H1 (cell line): ENCODE measurements at places on chromosomes 3 and 15. TPM values are rescaled to one million over a fixed set of nuclear protein-coding genes. Genes with fewer than 3 reads are reported as not detected.

DNA sequence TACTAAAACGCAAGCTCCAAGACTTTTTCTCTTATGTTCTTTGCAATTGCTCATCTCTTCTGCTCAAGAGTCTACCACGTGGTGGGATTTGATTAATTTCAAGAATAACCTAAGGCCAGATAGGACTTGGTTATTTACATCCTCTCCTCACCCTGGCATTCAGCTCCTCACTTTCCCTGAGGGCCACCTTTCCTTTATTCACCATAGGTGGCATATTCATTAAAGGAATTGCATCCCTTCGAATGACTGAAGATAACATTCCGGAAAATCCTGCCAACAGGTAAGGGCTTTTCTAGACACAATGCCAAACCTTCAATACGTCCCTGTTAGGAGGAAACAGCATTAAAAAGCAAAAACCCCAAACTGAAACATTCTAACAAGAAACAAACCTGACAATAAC is 220.0 kb upstream of the KBTBD8 start:
- no peak for DNase-seq
- peaks cover 1% of the 10 kb centered on the region; the same call in 1 of the 2 replicates for H3K4me1 ChIP-seq
- H3K36me3 ChIP-seq, result no peaks in the 10 kb centered on the region
- H3K27ac ChIP-seq, result no peak overlapping the region
- no peaks in the 10 kb centered on the region for H3K27me3 ChIP-seq
- H3K4me3 ChIP-seq, result no peak overlapping the region

PPARG gene
- 0.27 TPM in 1 of 2 replicates, not detected in the other for total RNA-seq

DNA sequence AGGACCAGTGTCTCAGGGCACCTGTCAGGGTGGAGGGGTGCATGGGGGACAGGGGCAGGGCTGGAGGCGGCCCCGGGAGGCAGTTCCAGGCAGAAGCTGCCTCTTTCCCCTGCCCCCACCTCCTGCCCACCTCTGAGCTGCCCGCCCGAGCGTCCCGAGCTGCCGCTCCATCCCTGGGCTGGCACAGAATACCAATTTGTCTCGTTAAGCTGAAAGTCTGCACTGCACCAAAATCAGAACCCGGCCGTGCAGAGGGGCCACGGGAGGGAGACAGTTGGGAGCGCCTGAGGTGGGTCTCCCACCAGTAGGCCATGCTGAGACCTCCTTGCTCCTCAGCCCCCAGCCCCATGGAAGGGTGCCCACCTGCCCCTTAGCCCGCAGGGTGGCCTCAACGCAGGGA is 1.3 kb upstream of the ATP2B2 start:
- peaks cover 12% of the 10 kb centered on the region; the same call in 1 of the 2 replicates for H3K27me3 ChIP-seq
- H3K36me3 ChIP-seq, result no peaks in the 10 kb centered on the region
- H3K4me1 ChIP-seq, result peaks cover 9% of the 10 kb centered on the region
- H3K27ac ChIP-seq, result no peak overlapping the region
- no peak for DNase-seq

DNA sequence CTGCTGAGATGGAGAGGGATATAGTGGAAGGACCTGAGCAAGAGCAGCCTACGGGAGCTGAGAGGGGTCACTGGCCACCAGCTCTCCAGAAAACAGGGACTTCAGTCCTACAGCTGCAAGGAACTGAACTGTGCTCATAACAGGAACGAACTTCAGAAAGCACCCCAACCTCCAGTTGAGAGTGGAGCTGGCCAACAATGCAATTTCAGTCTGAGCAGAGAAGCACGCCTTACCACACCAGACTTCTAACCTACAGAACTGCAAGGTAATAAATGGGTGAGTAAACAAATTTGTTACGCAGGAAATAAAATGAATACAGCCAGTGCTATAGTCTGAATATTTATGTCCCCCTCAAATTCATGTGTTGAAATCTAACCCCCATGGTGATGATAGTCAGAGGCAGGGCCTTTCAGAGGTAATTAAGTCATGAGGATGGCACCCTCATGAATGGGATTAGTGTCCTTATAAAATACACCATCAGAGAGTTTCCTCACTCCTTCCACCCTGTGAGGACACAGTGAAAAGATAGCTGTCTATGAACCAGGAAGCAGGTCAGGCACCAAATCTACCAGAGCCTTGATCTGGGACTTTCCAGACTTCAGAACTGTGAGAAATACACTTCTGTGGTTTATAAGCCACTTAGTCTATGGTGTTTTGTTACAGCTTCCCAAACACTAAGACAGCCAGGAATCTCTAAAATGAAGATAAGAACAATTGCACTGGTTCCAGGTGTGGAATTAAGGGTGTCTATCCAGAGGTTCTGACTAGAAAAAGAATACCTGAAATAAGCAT is 58.6 kb downstream of the SYNM start:
- no peaks in the 10 kb centered on the region; the same call in 1 of the 2 replicates for H3K36me3 ChIP-seq
- no peaks in the 10 kb centered on the region for H3K27me3 ChIP-seq
- DNase-seq, result peak; percentile 7
- no peaks in the 10 kb centered on the region for H3K4me1 ChIP-seq

MLF1 gene
- 39.1 and 48.9 TPM in 2 replicates for total RNA-seq

- no peaks in the 10 kb centered on the region for H3K4me1 ChIP-seq
- no peaks in the 10 kb centered on the region for H3K36me3 ChIP-seq
- H3K4me3 ChIP-seq, result no peak overlapping the region
- DNase-seq, result no peak
- H3K27ac ChIP-seq, result no peak overlapping the region
Observed at GRCh38 chr15:55917881-55918296, 75.5 kb downstream of the NEDD4 start.

GRCh38 chr3:155843569-155843968 is 10.7 kb downstream of the SLC33A1 start:
- DNase-seq, result no peak
- H3K27ac ChIP-seq, result no peak overlapping the region
- no peaks in the 10 kb centered on the region; the same call in 1 of the 2 replicates for H3K4me1 ChIP-seq

DNA sequence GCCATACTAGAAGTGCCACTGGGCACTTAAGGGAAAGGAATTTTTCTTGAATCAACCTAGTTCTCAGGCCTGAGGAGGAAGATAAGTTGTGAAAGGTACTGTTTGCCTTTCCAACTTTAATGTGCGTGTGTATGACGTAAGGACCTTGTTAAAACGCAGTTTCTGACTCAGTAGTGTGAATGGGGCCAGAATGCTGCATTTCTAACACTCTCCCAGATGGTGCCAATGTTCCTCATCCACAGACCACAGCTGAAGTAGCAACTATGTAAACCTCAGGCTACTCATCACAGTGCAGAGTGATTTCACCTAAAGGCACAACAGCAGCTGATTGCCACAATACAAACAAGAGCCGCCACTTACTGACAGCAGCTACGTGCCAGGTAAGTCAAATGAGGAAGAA is 103.6 kb downstream of the OTOL1 start:
- H3K4me3 ChIP-seq, result no peak overlapping the region
- H3K27ac ChIP-seq, result no peak overlapping the region
- DNase-seq, result no peak
- H3K36me3 ChIP-seq, result no peaks in the 10 kb centered on the region
- H3K27me3 ChIP-seq, result no peaks in the 10 kb centered on the region

DNA sequence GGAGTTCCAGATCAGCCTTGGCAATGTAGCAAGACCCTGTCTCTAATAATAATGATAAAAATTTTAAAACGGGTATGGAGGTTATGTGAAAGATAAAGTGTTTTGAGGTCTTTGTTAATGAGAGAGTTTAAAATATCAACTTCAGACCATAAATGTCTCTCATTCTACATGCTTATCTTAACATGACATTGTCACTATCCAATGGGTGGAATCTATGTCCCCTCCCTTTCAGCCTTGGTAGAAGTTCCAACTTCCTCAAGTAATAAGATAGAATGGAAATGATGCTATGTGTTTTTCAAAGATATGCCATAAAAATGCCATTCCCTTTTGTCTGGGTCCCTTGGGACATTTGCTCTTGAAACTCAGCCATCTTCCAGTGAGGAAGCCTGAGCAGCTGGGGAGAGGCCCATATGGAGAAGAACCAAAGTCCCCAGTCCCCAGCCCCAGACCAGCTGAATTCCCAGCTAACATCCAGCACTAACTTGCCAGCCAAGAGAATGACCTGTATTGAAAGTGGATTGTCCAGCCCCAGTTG is 17.0 kb downstream of the RPSA start:
- no peak overlapping the region for H3K27ac ChIP-seq
- H3K27me3 ChIP-seq, result no peaks in the 10 kb centered on the region
- DNase-seq, result no peak
- H3K4me1 ChIP-seq, result no peaks in the 10 kb centered on the region; the same call in 1 of the 2 replicates

- H3K27ac ChIP-seq, result no peak overlapping the region
- no peak overlapping the region for H3K4me3 ChIP-seq
- H3K4me1 ChIP-seq, result no peaks in the 10 kb centered on the region
- H3K36me3 ChIP-seq, result peaks cover under 1% of the 10 kb centered on the region; the same call in 1 of the 2 replicates
- no peak for DNase-seq
Observed at GRCh38 chr3:134180761-134181160, 69.9 kb downstream of the RYK start.

- no peaks in the 10 kb centered on the region for H3K27me3 ChIP-seq
- H3K27ac ChIP-seq, result no peak overlapping the region
- H3K4me3 ChIP-seq, result no peak overlapping the region
- H3K4me1 ChIP-seq, result no peaks in the 10 kb centered on the region
- no peaks in the 10 kb centered on the region for H3K36me3 ChIP-seq
- DNase-seq, result no peak
Observed at GRCh38 chr3:182725372-182726251, 67.7 kb upstream of the ATP11B start.

SLC22A13 gene
- total RNA-seq, result 0.41 and 0.54 TPM in 2 replicates

LDHAL6B gene
- total RNA-seq, result not detected in 2 replicates

TTLL3 gene
- 4.3 and 5.9 TPM in 2 replicates for total RNA-seq

DNA sequence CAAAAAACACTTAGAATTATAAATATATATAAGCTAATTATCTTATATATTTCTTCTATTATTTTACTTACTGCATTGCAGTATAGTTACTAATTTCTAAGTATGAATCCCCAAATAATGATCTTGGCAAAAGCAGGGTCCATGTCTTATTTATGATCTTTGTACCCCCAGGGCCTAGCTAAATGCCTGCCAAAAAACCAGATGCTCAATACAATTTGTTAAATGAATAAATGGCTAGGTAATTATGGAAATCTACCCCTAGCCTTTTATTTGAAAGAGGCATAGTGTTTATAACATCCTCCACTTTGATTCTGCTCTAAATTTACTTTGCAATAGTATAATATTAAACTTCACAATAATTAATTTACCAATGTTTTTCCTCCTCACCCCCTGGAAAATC is 69.5 kb downstream of the CSNK1G1 start:
- H3K27me3 ChIP-seq, result no peaks in the 10 kb centered on the region
- no peak overlapping the region for H3K27ac ChIP-seq
- no peak overlapping the region for H3K4me3 ChIP-seq
- H3K4me1 ChIP-seq, result no peaks in the 10 kb centered on the region

GRCh38 chr3:123412811-123413604 is 35.9 kb downstream of the ADCY5 start:
- no peaks in the 10 kb centered on the region for H3K27me3 ChIP-seq
- no peaks in the 10 kb centered on the region for H3K36me3 ChIP-seq
- peaks cover 11% of the 10 kb centered on the region for H3K4me1 ChIP-seq
- H3K27ac ChIP-seq, result no peak overlapping the region

PLSCR4 gene
- 1.5 and 2.9 TPM in 2 replicates for total RNA-seq
